ENCODE measurements at places on chromosomes 6 and 20. TPM values are rescaled to one million over a fixed set of nuclear protein-coding genes. Genes with fewer than 3 reads are reported as not detected.
A peak's percentile ranks its signal among the peaks of the same experiment; 100 is the strongest.

GRCh38 chr6:41687501-41688175 is 47.8 kb downstream of the TFEB start:
- peak; percentile 12 for DNase-seq

DNA sequence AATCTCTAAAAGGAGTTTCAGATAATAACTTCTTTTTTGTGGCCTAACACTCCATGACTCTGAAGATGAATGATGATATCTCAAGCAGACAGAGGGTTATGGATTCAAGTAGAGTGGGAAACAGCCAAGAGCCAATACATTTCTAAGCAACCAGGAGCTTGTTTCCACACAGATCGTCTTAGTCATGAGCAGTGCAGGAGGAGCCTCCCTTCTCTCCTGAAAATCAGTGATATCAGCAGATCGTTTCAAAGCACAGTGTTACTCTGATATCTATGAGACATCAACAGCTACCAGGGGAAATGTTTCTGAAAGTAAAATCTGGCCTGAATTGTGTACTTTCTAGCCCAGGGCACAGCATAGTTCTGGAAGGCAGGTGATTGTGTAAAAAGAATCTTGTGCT is 11.5 kb downstream of the ADGRG6 start:
- no peak for DNase-seq

DNA sequence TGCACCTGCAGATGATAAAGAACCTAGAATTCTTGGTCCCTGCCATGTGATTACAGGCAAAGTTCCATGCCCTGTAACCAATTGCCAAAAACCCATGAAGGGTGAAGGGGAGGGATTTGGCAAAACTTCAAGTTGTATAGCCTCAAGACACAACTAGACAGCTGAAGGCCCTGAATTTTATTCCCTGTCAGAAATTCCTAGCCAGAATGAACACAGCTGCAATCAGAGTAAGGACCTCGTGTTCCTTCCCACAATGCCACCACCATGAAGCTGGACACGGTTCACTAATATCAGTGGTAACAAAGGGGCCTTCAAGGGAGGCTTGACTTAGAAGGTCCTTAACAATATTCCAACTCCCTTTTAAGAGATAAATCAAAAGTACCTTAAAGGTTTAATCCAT is 22.5 kb upstream of the IRAK1BP1 start:
- no peak for DNase-seq

- no peak for DNase-seq
These were observed 384.6 kb downstream of the CDH4 start for GRCh38 chr20:61636531-61637116.

DNA sequence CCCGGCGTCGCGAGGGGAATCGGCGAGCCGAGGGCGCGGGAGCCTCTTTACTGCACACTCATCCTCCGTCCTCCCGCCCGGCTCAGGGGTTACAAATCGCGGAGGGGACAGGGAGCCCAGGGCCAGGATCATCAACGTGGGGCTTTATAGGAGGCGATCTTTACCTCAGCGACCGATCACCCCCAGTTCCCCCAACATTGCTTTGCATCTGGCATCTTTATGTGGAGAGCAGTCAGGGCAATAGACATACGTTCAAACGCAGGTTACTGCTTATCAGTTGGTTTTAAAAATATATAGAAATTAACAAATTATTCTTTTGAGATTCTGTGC is 634 bp downstream of the HSF2 start:
- no peak for DNase-seq

GRCh38 chr6:64325093-64325492 is 689.5 kb downstream of the PHF3 start:
- no peak for DNase-seq

The USP49 gene
- total RNA-seq = 2.8 TPM

The C6orf132 gene
- 0.16 TPM for total RNA-seq

All from gastrocnemius medialis (tissue), 4 donors.